ENCODE measurements at places on chromosomes 3 and 15. TPM values are rescaled to one million over a fixed set of nuclear protein-coding genes. Genes with fewer than 3 reads are reported as not detected.

GRCh38 chr15:40859206-40859851 lies 14.7 kb downstream of the RHOV start:
- DNase-seq: peak; percentile 78

The CEP152 gene
- total RNA-seq: 7.6 TPM

- no peak for DNase-seq
Measured at GRCh38 chr3:73175698-73176097, 114.2 kb downstream of the EBLN2 start.

DNA sequence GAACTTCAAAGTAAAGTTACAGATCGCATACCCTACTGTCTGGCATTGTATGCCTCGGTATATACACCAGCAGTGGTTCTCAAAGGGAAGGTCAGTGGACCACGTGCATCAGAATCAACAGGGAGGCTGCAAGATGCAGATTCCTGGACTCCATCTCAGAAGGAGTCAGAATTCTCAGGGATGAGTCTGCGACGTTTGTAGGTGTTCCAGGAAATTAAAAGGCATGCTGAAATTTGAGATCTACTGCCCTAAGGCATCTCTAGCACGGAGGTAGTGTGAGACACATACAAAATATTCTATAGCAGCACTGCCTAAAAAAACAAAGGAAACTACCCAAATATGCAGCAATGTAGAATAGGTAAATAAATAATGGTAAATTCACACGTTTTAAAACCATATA lies 136.8 kb upstream of the BNIP2 start:
- DNase-seq: no peak

DNA sequence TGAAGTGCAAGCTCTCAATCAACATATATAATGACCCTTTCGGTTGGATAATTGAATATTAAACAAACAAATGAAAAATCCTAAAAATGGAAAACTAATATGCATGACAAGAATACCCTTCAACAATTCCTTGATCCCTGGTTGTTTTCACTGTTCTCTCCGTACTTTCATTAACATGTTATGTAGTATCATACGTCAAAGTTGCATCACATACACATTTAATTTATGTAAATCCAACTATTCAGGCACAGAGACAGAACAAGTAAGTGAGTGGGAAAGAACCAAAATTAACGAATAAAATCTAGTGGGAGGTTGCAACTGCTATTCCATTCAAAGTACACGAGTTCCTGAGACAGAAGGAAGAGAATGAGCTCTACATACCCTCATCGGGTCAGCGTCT lies 176.0 kb downstream of the SUCLG2 start:
- no peak for DNase-seq

- DNase-seq: no peak
Measured at GRCh38 chr3:158233791-158234190, 123.9 kb downstream of the RSRC1 start.
